HTR-8/SVneo (cell line): ENCODE measurements at places on chromosomes 16 and 17.

GRCh38 chr17:17416400-17417360 is 60.1 kb upstream of the MED9 start:
- DNase-seq: no peak

DNA sequence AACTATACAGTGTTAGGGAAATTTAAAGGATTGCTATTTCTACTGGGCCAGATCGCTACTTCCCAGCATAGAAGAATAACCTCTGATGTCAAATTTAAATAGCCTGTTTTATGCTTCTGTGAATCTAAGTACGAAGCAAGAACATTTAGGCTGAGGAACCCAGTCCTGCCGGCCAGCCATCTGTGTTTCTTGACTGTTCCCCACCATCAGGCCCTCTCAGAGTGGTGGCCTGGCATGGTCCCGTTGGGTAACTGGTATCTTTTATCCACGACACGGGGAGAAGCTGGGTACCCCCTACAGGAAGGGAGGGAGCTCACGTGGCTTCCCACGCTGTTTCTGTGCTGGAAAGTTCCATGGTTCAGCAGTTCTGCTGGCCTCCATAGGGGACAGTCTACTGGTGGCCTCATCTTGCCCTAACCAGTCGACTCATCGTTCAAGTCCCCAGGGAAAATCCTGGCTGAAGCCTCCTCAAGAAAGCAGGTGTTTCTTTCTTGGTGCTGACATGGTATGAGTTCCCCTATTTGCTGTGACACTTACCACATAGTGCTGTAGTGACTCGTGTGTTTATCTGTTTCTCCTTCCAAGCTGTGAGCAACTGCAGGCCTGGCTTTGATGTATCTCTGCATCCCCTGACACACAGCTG is 201.7 kb upstream of the NLRP1 start:
- no peak for DNase-seq

DNA sequence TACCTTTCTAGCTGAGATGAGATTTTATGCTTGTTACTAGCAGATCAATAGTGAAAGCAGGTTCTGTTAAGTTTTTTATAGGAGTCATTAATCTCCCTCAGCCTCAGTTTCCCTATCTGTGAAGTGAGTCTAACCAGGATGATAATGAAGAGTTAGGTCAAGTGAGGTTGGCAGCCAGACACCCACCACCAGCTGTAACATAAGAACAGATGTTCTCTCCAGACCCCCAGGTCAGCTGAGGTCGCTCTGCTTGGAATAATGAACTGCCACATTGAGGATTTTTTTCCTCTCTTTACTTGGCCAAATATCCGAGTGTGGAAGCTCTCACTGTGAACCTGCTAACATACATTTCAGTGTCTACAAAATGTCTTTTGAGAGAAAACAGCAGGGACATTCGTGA is 389.6 kb downstream of the WWOX start:
- DNase-seq: no peak

- no peak for DNase-seq
These were observed 36.9 kb downstream of the TMEM235 start for GRCh38 chr17:78268191-78268874.

- DNase-seq: no peak
These were observed 7.3 kb downstream of the PCTP start for GRCh38 chr17:55758171-55758570.
